ENCODE measurements at places on chromosomes 11 and 22.
A peak's percentile ranks its signal among the peaks of the same experiment; 100 is the strongest.

DNA sequence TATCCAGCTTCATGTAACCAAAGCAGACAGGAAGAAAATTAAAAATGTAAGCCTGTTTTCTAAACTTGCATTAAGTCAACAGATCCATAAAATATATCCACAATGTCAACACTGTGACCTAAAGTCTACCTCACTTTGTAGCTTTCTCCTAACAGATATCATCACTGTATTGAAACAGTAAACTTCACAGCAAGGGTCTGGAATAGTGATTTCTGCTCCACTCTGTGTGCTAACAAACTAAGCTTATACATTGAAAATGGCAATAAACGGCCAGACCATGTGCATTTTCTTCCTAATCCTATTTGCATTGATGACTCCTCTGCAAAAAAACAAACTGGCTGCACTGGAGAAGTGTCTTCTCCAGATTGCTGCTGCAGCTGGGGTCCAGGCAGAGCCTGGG is 26.8 kb downstream of the CADM1 start:
- no peak for DNase-seq

GRCh38 chr11:109939166-109939810 is 153.9 kb upstream of the ZC3H12C start:
- DNase-seq, result peak; percentile 59

DNA sequence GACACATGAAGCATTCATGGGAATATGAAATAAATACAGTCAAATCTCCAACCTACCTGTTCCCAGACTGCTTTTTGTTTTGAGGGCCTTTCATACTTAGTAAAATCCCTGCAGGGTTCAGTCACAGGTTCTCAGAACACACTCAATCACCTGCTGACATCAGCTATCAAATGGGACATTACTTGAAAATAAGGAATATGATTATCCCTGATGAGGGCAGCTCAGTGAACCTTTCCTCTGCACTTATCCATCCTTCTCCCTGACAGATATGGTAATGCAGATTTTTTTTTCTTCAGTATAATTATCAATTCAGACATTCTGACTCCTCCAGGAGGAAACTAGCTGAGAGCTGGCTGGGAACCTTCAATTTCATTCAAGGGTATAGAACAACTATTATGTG is 1127.4 kb upstream of the CCDC90B start:
- DNase-seq, result no peak

DNA sequence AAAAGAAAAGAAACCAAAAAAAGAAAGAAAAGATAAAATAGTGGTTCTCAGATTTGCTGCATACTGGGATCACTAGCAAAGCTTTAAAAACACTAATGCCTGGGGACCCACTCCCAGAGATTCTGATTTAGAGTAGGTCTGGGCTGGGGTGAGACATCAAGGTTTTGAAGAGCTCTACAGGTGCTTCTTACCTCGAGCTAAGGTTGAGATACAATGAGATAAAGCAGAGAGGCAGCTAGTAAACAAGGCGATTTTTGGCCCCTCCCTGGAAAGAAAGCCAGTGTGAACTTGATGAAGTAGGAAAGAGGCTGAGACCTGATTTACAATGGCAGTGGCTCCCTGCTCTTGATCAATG is 327.6 kb upstream of the CCDC90B start:
- DNase-seq, result no peak

GRCh38 chr11:33553486-33553885 is 147.1 kb downstream of the C11orf91 start:
- no peak for DNase-seq

DNA sequence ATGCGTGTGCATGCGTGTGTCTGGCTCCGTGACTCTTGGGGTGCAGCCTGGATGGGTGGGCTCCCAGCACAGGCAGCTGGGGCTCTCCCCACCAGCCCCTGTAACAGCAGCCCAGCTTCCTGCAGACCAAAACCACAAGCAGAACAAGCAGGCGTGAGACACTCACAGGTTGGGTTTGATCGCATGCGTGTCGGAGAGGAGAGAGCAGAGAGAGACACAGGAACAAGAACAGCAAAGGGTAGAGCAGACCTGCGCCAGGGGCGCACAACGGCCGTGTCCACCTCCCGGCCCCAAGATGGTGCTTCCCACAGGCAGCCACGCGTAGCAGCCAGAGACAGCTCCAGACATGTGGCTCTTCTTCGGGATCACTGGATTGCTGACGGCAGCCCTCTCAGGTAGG is at the start of gene CD6:
CD6 (plus strand) TSS at position 161 of the 400 bp plus-strand sequence; CDS start at position 347, 186 bp downstream.
- no peak for DNase-seq

DNA sequence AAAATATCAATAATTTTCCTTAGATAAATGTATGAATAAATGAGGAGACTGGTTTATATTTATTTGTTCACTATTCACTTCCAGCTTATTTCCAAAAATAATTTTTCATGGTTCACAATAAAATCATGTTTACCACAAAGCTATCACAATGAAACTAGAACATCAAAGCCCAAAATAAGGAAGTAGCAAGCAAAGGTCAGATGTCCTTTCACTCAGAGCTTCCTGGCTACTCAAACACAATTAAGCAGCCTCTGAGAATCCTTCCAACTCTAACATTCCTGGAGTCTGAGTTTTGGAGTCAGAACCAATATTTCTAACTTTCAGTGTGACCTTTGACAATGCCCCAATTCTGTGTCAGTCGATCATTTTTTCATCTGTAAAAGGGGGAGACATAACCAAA is 527.0 kb downstream of the SOX6 start:
- DNase-seq, result no peak

DNA sequence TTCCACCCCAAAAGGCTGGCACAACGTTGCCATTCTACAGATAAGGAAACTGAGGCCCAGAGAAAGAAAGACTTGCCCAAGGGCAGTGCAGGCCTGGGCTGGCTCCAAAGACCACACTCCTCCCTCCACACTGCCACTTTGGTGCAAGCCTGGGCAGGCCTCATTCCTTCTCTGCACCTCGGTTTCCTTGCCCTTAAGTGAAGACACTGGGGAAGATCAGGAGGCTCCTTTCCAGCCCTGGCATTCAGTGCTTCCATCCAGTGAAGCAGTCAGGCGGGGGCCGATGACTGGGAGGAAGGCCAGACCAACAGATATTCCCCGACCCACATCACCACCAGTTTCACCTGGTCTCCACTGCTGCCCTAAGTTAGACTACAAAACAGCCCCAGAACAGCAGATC is 18.3 kb upstream of the TCF20 start:
- no peak for DNase-seq

DNA sequence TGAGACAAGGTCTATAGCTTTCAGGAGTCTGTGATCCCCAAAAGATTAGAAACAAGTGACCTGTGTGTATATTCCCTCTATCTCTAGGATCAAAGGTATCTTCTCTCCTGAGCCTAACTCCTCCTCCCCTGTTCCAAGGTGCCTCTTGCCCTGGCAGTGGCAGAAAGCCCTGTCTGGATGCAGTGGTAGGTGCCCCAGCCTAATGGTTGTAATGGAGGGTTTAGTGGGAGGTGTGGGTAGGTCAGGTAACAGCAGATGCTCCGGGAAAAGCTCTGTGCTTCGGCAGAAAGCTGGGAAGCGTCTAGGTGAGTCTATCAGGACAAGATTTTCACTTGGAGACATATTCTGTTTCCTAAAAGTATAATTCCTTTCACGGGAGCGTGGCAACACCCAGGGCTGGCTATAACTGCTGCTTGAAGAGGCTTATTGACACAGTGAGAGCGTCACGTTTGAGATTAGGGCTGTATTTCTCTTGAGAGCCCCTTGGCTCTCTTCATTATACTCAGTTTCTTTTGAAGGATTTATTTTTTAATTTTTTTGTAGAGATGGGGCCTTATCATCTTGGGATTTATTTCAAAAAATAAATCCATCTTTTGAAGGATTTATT is 49.5 kb downstream of the PRR5L start:
- no peak for DNase-seq

DNA sequence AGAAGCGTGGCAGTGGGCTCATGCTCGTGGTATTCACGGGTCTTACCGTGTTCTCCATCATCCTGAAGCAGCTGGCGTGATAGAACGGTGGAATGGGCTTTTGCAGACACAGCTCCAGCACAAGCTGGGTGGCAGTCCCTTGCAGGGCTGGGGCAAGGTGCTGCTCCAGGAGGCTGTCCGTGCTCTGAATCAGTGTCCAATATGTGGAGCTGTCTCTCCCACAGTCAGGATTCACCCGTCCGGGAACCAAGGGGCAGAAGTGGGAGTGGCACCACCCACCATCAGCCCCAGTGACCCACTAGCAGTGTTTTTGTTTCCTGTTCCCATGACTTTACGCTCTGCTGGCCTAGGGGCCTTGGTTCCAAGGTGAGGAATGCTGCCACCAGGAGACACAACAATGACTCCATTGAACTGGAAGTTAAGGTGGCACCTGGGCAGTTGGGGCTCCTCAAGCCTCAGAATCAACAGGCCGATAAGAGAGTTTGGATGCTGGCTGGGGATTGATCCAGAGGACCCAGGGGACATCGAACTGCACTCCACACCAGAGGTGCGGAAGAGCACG is 16.9 kb upstream of the CD81 start:
- no peak for DNase-seq

- DNase-seq, result no peak
Measured at GRCh38 chr11:121611242-121611641, 158.5 kb upstream of the SORL1-AS1 start.

GRCh38 chr11:85137597-85137996 is 489.5 kb downstream of the DLG2 start:
- DNase-seq, result no peak

DNA sequence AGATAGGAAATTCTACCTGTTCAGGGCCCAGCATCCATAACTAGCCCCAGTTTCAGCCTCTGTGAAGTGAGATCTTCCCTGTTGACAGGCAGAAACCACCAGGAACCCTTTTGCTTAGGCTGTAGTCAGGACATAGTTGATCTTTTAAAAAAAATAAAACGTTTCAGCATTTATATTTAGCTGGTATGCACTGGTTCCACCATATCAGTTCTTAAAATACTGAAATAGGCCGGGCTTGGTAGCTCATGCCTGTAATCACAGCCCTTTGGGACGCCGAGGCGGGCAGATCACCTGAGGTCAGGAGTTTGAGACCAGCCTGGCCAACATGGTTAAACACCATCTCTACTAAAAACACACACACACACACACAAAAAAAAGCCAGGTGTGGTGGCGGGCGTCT is 35.3 kb downstream of the GALNT18 start:
- DNase-seq, result no peak

GRCh38 chr11:18844753-18845367 is 53.3 kb upstream of the PTPN5 start:
- no peak for DNase-seq

DNA sequence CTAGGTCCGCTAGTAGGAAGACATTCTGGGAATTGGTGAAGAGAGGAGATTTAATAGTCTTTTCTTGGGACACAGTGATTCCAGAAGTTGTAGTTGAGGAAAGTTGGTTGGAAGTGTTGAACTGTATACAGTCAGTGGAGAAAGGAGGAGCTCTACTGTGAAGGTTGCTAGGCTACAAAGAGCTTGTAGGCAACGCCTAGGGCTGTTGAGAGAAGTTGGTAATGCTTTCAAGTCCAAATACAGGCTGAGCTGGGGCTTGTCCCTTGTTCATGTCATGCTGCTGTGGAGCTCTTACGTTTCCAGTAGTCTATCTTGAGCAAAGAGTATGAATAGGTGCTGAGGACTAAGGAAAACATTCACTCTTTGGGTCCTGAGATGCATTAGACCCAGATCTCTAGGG is 1.1 kb downstream of the TBCEL start:
- no peak for DNase-seq

DNA sequence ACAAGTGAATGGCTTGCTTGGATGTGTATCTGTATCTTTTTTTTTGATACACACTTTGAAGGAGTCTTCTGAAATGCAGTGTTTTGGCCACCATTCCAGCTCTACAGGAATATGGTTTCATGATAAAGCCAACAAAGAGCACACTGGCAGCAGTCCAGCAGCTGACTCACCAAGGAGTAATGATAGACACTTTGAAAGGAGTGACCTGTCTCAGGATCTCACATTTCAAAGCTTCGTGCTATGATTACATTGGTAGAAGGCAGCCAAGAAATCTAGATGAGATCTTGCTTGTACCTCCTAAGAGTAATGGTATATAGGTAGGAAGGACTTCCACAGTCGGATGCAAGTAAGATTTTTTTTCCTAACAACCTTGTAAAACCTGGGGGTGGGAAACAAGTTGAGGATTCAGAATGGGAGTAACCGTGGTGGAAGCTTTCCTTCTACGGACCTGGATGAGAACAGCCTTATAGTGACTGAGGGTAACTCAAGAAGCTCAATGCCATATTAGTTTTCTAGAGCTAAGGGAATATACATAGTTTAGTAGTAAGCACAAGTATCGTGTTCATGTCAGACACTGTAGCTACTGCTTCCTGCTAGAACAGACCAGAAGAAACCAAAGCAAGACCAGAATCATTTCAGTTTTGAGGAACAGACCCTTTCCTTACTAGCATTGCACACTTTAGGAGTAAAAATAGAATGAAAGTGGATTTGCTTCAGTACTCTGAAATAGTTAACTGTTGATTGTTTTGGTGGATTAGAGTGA is 25.0 kb downstream of the MTMR3 start:
- peak; percentile 45 for DNase-seq

DNA sequence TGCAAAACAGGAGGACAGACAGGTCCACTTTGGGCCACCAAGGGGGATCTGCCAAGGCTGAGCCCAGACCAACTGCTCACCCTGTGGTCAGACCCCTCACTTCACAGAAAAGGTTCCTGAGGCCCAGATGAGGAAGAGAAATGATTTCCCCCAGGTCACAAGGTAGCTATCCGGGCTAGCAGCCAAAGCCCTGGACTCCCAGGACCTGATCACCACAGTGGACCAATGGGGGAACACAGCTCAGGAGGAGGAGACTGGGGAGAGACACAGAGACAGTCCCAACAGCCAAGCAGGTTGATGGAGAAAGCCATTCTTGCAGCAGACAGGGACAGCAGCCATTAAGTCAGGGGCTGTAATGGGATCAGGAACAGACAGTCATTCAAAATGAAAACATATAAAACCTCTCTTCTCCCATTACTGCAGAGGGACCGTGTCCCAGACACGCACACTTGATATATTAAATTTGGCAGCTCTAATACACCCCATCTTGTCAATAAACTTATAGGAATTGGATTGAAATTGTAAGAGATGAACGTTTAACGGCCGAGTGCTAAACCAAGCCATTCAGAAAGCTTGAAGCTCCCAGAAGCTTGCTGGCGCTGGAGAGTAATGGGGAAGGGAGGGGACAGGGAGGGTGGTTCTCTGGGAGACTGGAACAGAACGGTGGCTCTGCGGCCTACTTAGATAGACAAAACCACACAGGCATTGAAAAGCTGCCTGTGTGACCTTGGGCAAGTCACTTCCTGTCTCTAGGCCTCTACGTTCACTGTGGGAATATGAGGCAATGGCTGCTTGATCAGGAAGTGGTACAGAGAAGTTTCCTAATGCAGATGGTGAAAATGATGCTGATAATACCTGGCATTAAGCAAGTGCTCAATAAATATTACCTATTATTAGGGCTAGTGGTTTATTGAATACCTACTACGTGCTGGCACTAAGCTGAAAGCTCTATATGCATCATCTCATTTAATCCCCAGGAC is 16.0 kb downstream of the ZMAT5 start:
- DNase-seq, result peak; percentile 41

DNA sequence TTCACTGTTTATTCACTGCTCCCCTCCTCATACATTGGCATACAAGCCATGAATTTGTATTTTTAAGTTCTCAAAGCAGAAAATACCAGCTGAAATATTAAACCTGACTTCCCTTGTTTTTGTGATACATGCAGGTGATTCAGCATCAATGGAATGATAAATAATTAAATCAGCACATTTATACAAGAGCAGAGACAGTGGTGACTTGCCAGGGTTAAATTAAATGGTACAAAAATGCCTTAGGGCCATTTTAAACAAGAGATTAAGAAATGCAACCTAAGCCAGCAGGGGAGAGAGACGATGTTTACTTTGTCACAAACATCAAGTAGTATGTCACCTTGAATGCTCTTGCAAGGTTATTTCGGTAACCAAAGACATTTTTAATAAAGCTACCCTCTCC is 95.9 kb upstream of the DDI1 start:
- DNase-seq, result no peak

- no peak for DNase-seq
Measured at GRCh38 chr22:22080270-22080669, 97.7 kb upstream of the TOP3B start.

Measured in right hindlimb (tissue), 1 donor.